Right lobe of liver (tissue), 6 donors: ENCODE measurements at places on chromosomes 13 and 19. TPM values are rescaled to one million over a fixed set of nuclear protein-coding genes. Genes with fewer than 3 reads are reported as not detected.

- H3K27ac ChIP-seq: no peak overlapping the region
- H3K4me3 ChIP-seq: no peak overlapping the region
- H3K27me3 ChIP-seq: no peaks in the 10 kb centered on the region
These were observed 20.5 kb downstream of the CCDC97 start for GRCh38 chr19:41330481-41330880.

PTH2 gene
- not detected for total RNA-seq

ZFP14 gene
- 1.9 TPM for total RNA-seq

GRCh38 chr19:37845932-37846331 is 60.5 kb downstream of the WDR87 start:
- DNase-seq: no peak
- H3K27ac ChIP-seq: no peak overlapping the region
- no peaks in the 10 kb centered on the region for H3K4me1 ChIP-seq
- H3K4me3 ChIP-seq: no peak overlapping the region
- H3K36me3 ChIP-seq: no peaks in the 10 kb centered on the region

GRCh38 chr13:74683411-74683810 is 549.2 kb upstream of the KLF12 start:
- no peak overlapping the region for H3K27ac ChIP-seq
- no peak for DNase-seq
- no peak overlapping the region for H3K4me3 ChIP-seq

GRCh38 chr13:97018029-97018819 is 23.9 kb upstream of the OXGR1 start:
- no peaks in the 10 kb centered on the region for H3K27me3 ChIP-seq
- DNase-seq: no peak
- H3K4me3 ChIP-seq: no peak overlapping the region
- no peaks in the 10 kb centered on the region for H3K36me3 ChIP-seq
- H3K4me1 ChIP-seq: no peaks in the 10 kb centered on the region
- H3K27ac ChIP-seq: no peak overlapping the region

DNA sequence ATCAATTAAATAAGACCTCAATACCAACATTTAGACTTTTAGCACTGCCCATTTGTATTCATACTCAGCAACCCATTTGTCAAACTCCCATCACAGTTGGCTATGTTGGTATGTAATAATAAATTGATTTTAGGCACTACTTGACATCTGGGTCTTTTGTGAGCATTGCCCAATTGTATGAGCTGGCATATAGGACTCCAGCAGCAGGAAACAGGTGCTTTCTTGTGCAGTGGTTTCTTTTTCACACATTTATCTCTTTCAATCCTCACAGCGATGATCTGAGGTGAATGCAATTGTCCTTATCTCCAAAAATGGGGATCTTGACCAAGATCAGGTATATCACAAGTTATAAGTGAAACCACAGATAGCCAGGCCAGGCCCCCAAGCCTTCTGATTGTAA is 96.9 kb upstream of the OXGR1 start:
- H3K4me1 ChIP-seq: no peaks in the 10 kb centered on the region
- no peaks in the 10 kb centered on the region for H3K27me3 ChIP-seq
- no peaks in the 10 kb centered on the region for H3K36me3 ChIP-seq
- H3K4me3 ChIP-seq: no peak overlapping the region

HRC gene
- 0.68 TPM for total RNA-seq

CGB1 gene
- not detected for total RNA-seq

DNA sequence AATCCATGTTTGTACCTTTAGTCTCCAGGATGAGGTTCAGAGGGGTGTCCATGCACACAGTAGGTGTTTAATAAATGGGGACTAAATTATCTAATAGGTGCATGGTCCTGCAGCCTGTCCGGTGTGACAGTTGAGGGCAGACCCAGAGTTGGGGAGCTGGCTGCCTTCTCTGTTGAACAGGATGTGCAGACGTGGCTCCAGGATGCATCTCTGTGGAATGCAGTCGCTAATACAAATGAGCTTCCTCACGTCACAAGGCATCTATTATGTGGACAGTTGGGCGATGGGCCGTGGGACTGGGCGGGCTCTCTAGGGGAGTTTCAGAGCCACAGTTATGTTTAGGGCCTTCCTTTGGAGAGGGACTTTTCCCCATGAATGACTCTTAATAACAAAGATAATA is 71.0 kb downstream of the SIPA1L3 start:
- no peaks in the 10 kb centered on the region for H3K4me1 ChIP-seq
- H3K27ac ChIP-seq: no peak overlapping the region
- no peaks in the 10 kb centered on the region for H3K27me3 ChIP-seq
- no peaks in the 10 kb centered on the region for H3K36me3 ChIP-seq
- no peak for DNase-seq

DNA sequence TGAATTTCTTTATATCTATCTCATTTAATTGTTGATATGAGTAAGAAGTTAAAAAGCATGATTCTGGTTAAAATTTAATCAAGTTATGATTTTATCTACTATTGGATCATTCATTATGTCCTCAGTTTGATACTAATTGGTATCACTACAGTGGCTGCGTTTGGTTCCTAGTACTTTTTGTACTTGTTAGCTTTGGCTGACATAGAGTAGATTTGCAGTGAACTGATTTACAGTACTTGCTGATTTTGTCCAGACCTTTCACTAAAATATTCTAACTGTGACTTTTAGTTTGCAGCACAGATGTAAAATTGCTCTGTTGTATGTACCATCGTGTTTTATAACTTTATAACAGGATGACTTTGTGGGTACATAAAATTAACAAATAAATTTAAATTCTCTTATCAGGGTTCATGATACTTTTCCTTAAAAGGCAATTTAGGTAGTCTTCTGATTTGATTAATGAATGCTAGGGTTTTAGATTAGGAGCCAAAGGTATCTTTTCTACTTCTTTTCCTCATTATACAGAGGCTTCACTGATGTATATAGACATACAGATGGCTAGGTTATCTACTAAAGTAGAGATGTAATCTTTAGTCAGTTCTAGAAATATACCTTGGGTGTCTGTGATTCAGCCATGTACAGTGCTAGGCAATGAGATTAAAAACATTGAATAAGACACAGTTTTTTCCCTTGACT is 8.7 kb downstream of the UCHL3 start:
- H3K27ac ChIP-seq: no peak overlapping the region
- no peaks in the 10 kb centered on the region for H3K4me1 ChIP-seq
- DNase-seq: no peak
- H3K36me3 ChIP-seq: peaks cover 7% of the 10 kb centered on the region
- no peak overlapping the region for H3K4me3 ChIP-seq

DNA sequence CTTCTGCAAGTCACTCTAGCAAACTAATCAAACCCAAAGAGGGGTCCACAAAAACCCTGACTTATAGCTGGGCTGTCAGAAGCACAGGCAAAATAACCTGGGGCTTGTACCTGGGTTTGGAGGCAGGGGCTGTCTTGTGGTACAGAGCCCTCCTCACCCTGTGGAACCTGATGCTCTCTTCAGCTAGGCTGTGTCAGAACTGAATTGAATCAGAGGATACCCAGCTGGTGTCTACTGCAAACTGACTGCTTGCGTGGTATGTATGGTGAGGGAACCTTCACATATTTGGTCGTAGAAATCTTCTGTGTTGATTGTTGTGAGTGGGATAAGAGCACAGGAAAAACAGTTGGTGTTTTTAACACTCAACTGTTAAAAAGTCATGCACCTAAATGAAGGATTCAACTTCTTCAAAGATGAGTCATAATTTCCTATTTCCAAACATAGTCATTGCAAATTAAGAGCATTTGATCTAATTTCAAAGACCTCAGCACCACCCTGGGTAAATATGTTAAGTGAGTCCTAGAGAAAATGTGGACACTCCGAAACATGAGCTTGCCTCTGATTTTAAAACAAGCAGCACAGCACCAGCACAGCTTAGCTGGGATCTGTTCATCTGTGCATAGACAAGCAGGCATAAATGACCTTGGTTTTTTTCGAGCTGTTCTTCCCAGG is 840.2 kb downstream of the UQCRFS1 start:
- no peaks in the 10 kb centered on the region for H3K4me1 ChIP-seq
- no peak overlapping the region for H3K4me3 ChIP-seq
- H3K27me3 ChIP-seq: no peaks in the 10 kb centered on the region
- no peak for DNase-seq

LNX2 gene
- 20.2 TPM for total RNA-seq

GRCh38 chr19:1284979-1285736 is 515 bp upstream of the EFNA2 start:
- no peaks in the 10 kb centered on the region for H3K27me3 ChIP-seq
- no peak for DNase-seq
- no peaks in the 10 kb centered on the region for H3K36me3 ChIP-seq
- H3K4me1 ChIP-seq: peaks cover 21% of the 10 kb centered on the region

DNA sequence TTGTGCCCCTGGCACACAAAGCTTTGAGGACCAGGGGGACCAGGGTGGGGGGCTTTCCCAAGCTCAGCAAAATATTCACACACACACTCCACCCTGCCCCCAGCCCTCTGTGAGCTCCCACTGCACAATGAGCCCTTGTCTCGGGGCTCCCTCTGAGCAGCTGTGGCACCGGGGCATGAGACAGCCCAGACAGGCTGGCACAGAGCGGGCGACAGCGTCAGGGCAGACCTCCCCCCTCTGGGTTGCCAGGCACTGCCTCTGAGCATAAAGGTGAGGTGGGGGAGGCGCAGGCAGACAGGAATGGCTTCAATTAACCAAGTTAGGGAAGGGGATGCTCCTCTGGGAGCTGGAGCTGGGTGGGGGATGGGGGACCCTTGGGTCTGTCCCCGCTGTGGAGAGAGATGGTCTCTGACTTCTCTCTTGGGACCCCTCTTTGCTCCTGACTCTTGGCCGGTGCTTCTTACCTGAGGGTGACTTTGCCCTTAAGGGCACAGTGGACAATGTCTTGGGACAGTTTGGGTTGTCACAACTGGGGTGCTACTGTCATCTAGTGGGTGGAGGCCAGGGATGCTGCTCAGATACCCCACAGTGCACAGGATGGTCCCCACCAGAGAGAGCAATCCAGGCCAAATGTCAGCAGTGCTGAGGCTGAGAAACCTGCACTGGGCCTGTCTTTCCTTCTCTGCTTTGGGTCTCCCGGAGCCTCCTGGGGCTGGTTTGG is 30.3 kb downstream of the LYL1 start:
- no peaks in the 10 kb centered on the region for H3K36me3 ChIP-seq
- H3K4me3 ChIP-seq: no peak overlapping the region
- H3K27ac ChIP-seq: no peak overlapping the region
- no peaks in the 10 kb centered on the region for H3K27me3 ChIP-seq

DNA sequence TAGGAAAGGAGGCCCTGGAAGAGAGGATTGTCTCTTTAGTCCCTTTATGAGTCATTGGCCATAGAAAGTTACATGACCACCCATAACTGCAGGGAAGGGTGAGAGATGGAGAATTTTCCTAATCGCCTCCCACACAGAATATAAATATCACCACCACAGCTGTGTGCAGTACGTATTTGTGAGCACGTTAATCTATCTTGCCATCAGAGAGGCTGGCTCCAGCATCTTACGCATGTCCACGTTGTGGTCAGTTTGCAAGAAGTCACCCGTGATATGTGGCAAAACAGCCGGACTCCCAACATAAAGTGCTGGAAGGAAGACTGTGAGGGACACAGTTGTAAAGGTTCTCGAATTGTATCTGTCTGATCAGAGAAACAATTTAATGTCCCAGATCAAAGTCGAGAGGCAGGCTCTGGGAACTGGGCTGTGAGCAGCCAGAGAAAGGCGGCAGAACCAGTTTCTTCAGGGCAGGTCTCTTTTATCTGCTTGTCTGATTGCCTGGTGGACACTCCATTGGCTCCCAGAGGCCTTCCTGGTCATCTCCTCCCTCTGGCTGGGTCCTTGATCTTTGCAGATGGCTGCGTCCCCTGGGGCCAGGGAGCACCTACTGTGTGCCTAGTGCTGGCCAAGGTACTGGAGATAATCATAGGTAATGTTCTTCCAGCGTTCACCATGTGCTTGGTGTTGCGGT is 74.9 kb downstream of the SIPA1L3 start:
- no peak overlapping the region for H3K4me3 ChIP-seq
- H3K27me3 ChIP-seq: no peaks in the 10 kb centered on the region
- no peak overlapping the region for H3K27ac ChIP-seq
- no peaks in the 10 kb centered on the region for H3K4me1 ChIP-seq

LAIR2 gene
- total RNA-seq: not detected
